H54 (cell line): ENCODE measurements at places on chromosomes 6 and 20.
A peak's percentile ranks its signal among the peaks of the same experiment; 100 is the strongest.

GRCh38 chr6:149646599-149646998, 1.9 kb downstream of the KATNA1 start:
- no peak for DNase-seq

- no peak for DNase-seq
Observed at GRCh38 chr6:85008296-85009009, 244.1 kb upstream of the TBX18 start.

GRCh38 chr6:41872147-41872546, 23.0 kb downstream of the USP49 start:
- no peak for DNase-seq

DNA sequence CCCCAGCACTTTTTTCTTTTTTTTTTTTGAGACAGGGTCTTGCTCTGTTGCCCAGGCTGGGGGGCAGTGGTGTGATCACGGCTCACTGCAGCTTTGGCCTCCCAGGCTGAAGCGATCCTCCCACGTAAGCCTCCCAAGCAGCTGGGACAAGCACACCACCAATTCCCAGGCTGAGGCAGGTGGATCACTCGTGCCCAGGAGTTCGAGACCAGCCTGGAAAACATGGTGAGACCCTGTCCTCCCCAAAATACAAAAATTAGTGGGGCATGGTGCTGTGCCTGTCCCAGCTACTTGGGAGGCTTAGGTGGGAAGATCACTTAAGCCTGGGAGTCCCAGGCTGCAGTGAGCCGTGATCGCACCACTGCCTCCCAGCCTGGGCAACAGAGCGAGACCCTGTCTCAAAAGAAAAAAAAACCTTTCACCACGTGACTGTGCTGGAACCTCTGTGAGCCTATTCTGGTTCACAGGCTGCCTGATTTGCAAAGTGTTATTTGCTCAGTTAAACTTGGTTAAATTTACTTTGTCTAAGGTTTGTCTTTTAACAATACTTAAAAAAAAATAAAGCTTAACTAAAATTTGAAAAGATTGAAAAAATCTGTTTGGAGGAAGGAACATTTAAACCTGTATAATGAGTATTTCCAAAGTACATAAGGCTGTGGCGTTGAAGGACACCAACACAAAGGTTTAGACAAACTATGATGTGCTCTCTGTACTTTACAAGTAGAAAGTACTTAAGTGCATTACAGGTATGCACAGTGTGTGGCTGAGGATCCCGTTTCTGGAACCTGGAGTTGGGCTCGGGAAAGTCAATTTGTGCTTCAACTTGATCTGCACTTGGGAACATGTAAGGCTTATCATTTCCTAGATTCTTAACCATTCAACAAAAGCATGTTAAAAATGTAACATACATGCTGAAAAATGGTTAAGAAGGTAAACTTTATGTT, 55.0 kb downstream of the PPP1R3G start:
- DNase-seq, result no peak

GRCh38 chr20:9137001-9137400, 68.1 kb downstream of the PLCB4 start:
- no peak for DNase-seq

GRCh38 chr6:44177691-44178423, 19.2 kb downstream of the CAPN11 start:
- peak; percentile 75 for DNase-seq
